Lung (tissue), 17 donors: ENCODE measurements at places on chromosomes 7 and 10.

- H3K27me3 ChIP-seq, result no peaks in the 10 kb centered on the region
- peaks cover 13% of the 10 kb centered on the region for H3K4me1 ChIP-seq
- H3K27ac ChIP-seq, result no peak overlapping the region
- peaks cover 10% of the 10 kb centered on the region for H3K36me3 ChIP-seq
Measured at GRCh38 chr7:4147926-4148620, 534.0 kb upstream of the FOXK1 start.

DNA sequence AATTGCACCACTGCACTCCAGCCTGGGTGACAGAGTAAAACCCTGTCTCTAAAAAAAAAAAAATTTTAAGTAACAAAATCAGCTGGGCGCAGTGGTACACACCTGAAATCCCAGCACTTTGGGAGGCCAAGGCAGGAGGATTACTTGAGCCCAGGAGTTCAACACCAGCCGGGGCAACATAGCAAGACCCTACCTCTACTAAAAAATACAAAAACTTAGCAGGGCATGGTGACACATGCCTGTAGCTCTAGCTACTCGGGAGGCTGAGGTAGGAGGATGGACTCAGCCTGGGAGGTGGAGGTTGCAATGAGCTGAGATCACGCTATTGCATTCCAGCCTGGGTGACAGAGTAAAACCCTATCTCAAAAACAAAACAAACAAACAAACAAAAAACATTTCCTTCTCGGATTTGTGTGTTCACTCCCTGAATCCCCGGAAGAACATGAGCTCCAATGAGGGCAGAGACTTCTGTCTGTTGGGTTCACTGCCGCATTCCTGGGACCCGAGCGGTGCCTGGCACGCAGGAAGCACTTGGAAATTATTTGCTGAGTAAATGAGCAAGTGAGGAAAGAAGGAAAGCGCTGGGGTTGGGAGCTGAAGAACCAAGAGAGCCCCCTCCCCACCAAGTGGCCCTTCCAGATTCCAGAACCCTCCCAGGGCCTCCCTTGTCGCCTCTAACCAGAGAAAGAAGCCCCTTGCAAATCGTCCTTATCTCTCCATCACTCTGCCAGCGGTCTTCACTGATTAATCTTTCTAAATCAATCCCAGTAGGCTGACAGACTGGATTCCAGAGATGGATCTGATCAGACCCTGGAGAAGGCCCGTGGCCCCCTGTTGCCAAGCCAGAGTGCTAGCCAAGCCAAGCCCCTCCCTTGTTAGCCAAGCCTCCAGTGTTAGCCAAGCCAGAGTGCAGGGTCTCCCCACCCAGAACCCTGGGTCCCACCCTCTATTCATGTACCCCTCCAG is 6.2 kb downstream of the TNRC18 start:
- DNase-seq, result peak; percentile 69
- H3K27ac ChIP-seq, result peak overlapping the region; percentile 73
- H3K4me1 ChIP-seq, result no peaks in the 10 kb centered on the region
- no peaks in the 10 kb centered on the region for H3K36me3 ChIP-seq
- H3K27me3 ChIP-seq, result no peaks in the 10 kb centered on the region

- peaks cover 2% of the 10 kb centered on the region for H3K36me3 ChIP-seq
- DNase-seq, result peak; percentile 3
- H3K4me3 ChIP-seq, result no peak overlapping the region
- H3K4me1 ChIP-seq, result no peaks in the 10 kb centered on the region
- no peaks in the 10 kb centered on the region for H3K27me3 ChIP-seq
- H3K27ac ChIP-seq, result no peak overlapping the region
Measured at GRCh38 chr10:32692174-32692573, 246.2 kb downstream of the CCDC7 start.

GRCh38 chr10:129951101-129951969 is 12.7 kb downstream of the EBF3 start:
- H3K36me3 ChIP-seq, result no peaks in the 10 kb centered on the region
- H3K4me1 ChIP-seq, result peaks cover 12% of the 10 kb centered on the region
- no peak for DNase-seq
- no peak overlapping the region for H3K4me3 ChIP-seq

- DNase-seq, result no peak
- H3K27ac ChIP-seq, result no peak overlapping the region
- H3K27me3 ChIP-seq, result no peaks in the 10 kb centered on the region
- no peak overlapping the region for H3K4me3 ChIP-seq
- H3K36me3 ChIP-seq, result no peaks in the 10 kb centered on the region
Measured at GRCh38 chr7:14770614-14771013, 131.9 kb downstream of the DGKB start.

DNA sequence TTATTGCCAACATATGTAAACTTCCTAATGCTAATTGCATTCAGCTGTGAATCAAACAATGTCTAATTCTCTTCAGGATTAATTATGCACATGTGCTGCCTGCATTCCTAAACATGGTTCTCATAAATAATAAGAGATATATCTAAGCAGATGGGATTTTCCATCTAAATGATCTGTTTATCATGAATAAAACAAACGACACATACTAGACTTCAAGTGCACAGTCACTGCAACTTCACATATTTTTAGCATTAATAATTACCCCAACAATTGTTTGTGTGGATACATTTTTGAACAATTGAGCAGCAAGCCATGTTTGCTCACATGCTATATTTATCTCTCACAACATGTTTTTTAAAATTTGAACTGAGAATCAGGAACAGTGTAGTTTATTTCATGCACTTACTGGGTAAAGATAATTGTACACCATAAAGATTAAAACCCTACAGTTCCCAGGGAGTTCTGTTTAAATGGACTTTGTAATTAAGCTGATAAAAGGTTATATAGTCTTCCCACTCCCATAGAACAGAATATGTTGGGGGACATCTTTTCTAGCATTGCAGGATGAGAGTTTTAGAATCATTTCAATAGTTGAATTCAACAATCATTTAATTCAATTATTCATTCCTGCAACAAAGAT is 378.5 kb downstream of the MDFIC start:
- no peak overlapping the region for H3K27ac ChIP-seq
- no peaks in the 10 kb centered on the region for H3K4me1 ChIP-seq
- H3K36me3 ChIP-seq, result no peaks in the 10 kb centered on the region
- no peak overlapping the region for H3K4me3 ChIP-seq

- no peaks in the 10 kb centered on the region for H3K27me3 ChIP-seq
- no peaks in the 10 kb centered on the region for H3K4me1 ChIP-seq
Measured at GRCh38 chr10:103626178-103626577, 132.7 kb downstream of the NEURL1 start.

DNA sequence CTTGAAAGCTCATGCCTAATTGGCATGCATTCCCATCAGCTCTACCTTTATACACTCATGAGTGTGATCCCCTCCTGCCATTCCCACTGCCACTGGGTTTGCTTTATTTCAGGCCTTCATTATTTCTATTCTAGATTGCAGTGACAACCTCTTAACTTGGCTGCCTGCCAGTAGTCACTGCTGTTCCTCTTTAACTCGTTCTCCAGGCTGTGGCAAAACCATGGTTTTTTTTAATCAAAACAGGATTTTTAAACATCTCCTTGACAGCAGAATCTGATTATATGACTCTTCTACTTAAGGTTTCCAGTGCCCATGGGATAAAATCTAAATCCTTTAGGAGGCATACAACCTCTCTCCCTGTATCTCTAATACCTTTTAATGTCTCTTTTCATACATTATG is 223.7 kb upstream of the PCDH15 start:
- no peak overlapping the region for H3K4me3 ChIP-seq
- DNase-seq, result no peak
- H3K4me1 ChIP-seq, result no peaks in the 10 kb centered on the region
- H3K36me3 ChIP-seq, result no peaks in the 10 kb centered on the region
- no peaks in the 10 kb centered on the region for H3K27me3 ChIP-seq
- H3K27ac ChIP-seq, result no peak overlapping the region

- no peak overlapping the region for H3K4me3 ChIP-seq
- no peaks in the 10 kb centered on the region for H3K27me3 ChIP-seq
- no peaks in the 10 kb centered on the region for H3K4me1 ChIP-seq
- no peak overlapping the region for H3K27ac ChIP-seq
Measured at GRCh38 chr7:37826825-37827224, 21.6 kb upstream of the NME8 start.

DNA sequence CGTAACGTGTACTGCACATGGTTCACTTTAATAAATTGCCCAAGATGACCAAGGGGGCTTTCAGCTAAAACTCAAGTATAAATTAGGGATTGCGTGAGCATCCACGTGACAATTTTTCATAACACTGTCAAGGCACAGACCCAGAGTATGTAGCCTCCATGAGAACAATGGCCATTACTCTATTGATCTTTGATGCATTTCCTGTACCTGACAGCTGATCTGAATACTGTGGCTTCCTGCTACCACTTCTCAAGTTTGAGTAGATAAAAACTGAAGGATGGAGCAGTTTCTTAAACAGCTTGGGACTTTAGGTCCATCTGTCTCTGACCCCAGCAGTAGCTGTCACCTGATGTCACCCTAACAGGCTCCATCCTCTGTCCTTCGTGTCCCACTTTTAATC is 98.9 kb downstream of the ABCC2 start:
- H3K27me3 ChIP-seq, result no peaks in the 10 kb centered on the region
- DNase-seq, result no peak
- peaks cover 55% of the 10 kb centered on the region for H3K36me3 ChIP-seq
- H3K27ac ChIP-seq, result no peak overlapping the region
- H3K4me3 ChIP-seq, result no peak overlapping the region
- H3K4me1 ChIP-seq, result no peaks in the 10 kb centered on the region

DNA sequence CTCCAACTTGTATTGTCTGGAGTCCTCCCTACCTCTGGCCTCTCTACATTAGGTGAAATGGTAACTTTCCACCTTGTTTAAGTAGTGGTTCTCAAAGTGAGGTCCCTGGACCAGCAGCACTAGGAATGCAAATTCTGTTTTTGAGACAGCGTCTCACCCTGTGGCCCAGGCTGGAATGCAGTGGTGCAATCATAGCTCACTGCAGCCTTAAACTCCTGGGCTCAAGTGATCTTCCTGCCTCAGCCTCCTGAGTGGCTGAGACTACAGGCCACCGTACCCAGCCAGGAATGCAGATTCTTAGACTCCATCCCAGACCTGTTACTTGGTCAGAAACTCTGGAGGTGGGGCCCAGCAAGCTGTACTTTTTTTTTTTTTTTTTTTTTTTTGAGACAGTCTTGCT is 6.8 kb upstream of the TBL2 start:
- H3K4me1 ChIP-seq, result no peaks in the 10 kb centered on the region
- H3K36me3 ChIP-seq, result no peaks in the 10 kb centered on the region
- H3K27ac ChIP-seq, result no peak overlapping the region
- H3K27me3 ChIP-seq, result no peaks in the 10 kb centered on the region
- DNase-seq, result no peak

DNA sequence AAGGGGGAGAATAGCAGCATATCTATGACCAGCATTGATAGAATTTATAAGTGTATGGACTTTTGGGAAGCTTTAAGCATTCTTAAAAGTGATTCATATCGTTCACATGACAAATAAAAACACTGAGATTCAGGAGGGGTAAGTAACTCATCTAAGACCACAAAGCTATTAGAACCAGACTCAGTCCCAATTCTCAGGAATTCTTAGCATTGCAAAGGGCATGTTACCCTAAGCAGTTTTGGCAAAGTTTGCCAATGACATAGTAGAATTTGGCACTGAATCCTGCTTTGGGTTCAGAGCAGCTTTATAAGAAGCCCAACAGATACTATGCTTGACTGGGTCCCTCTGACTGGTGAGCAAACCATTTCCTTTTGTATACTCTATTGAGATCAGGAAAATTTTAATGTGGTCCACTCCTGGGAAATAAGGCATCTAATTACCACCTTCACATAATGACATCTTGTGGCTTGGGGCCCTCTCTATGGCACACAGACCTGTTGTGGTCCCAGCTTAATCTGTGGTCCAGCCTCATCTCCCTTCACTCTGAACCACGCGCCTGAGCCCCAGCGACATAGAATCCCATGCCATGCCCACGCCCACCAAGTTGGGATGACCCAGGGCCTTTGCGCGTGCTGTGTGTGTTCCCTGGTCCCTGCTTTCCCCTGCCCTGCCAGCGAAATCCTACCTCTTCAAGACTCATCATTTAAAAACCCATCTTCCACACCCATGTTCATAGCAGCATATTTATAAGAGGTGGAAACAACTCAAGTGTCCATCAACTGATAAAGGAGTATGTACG is 37.5 kb upstream of the DOCK1 start:
- H3K4me3 ChIP-seq, result no peak overlapping the region
- no peaks in the 10 kb centered on the region for H3K4me1 ChIP-seq
- H3K27ac ChIP-seq, result no peak overlapping the region
- H3K36me3 ChIP-seq, result no peaks in the 10 kb centered on the region
